ENCODE measurements at places on chromosomes 12 and 14. TPM values are rescaled to one million over a fixed set of nuclear protein-coding genes. Genes with fewer than 3 reads are reported as not detected.

The SPIC gene
- total RNA-seq = not detected

DNA sequence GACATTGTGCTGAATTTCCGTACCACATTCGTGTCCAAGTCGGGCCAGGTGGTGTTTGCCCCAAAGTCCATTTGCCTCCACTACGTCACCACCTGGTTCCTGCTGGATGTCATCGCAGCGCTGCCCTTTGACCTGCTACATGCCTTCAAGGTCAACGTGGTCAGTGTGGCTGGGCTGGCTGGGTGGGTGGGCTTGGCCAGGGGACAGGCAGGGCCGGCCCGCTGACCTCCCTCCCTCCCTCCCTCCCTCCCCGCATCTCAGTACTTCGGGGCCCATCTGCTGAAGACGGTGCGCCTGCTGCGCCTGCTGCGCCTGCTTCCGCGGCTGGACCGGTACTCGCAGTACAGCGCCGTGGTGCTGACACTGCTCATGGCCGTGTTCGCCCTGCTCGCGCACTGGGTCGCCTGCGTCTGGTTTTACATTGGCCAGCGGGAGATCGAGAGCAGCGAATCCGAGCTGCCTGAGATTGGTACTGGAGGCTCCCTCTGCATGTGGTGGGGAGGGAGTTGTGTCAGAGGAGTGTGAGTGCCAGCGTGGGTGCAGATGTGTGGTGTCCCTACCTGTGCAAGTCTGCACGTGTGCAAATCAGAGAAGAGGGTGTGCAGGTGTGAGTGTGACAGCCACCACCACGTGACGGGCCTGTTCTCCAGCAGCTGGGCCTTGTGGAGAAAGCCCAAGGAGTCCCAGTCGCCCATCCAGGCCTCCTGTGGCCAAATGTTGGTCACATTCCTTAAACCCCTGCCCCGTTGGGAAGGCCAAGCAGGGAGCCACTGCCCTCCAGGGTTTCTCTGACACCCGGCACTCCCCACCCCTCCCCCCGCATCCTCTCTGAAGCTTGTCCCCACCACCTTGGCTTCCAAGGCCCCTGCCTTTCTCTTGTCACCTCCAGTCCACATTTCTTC, 5.3 kb downstream of the KCNH3 start:
- no peak overlapping the region for H3K27ac ChIP-seq
- H3K27me3 ChIP-seq = peaks cover 84% of the 10 kb centered on the region
- no peak for DNase-seq
- no peak overlapping the region for H3K4me3 ChIP-seq

DNA sequence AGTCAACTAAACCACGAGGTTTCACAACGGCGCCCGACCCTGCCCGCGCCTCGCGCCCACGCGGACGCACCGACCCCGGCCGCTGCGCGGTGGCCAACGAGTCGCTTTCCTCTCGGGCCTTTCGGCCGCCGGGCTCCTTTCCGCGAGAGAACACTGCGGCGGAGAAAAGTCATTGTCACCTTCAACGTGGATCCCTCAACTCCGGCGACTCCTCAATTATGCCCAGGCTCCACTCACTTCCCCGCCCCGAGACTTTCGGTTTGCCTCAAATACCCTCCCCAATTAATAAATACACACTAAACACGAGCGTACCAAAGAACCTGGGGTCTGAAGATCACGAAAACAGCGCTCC, 450 bp downstream of the SINHCAF start:
- no peak for DNase-seq
- H3K36me3 ChIP-seq = no peaks in the 10 kb centered on the region
- H3K27me3 ChIP-seq = no peaks in the 10 kb centered on the region
- peaks cover 33% of the 10 kb centered on the region for H3K4me1 ChIP-seq
- peak overlapping the region; percentile 99 for H3K4me3 ChIP-seq

GRCh38 chr12:85423947-85424346, 143.9 kb downstream of the ALX1 start:
- H3K27ac ChIP-seq = peak overlapping the region; percentile 68
- DNase-seq = no peak
- H3K4me1 ChIP-seq = peaks cover 35% of the 10 kb centered on the region
- H3K27me3 ChIP-seq = no peaks in the 10 kb centered on the region

DNA sequence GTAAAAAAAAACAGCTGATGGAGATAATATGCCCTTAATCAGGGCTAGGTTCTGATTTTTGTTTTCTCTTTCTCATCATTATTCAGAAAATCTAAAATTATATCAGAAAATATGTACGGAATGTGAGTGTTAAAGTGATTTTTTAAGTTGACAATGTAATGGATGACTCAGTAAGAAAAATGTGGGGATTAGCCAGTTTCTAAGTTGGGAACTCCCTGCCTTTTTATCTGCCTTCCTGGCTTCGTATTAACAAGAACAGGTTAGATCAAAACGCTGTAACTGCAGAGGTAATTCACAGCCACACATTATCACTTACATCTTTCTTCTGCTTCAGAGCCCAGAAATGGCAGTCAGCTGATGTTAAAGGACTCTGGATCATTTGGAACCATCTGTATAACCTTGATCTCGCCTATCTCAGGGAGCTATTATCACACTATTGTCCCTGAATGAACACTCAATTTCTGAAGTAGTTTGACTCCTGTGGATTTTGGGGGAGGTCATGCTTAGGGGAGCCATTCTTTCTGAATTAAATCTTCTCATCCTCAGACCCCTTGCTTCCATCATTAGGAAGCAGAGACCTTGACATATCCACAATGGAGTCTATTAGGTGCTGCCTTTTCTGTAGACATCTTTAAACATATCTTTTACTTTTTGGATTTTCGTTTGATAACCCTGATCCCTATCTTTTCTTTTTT, 135.7 kb upstream of the SLC16A7 start:
- no peak overlapping the region for H3K4me3 ChIP-seq
- no peak overlapping the region for H3K27ac ChIP-seq
- no peaks in the 10 kb centered on the region for H3K36me3 ChIP-seq
- no peak for DNase-seq

The TGM1 gene
- 9.5 TPM for total RNA-seq

The OTUB2 gene
- 6.6 TPM for total RNA-seq

The CD4 gene
- total RNA-seq = 3.8 TPM

DNA sequence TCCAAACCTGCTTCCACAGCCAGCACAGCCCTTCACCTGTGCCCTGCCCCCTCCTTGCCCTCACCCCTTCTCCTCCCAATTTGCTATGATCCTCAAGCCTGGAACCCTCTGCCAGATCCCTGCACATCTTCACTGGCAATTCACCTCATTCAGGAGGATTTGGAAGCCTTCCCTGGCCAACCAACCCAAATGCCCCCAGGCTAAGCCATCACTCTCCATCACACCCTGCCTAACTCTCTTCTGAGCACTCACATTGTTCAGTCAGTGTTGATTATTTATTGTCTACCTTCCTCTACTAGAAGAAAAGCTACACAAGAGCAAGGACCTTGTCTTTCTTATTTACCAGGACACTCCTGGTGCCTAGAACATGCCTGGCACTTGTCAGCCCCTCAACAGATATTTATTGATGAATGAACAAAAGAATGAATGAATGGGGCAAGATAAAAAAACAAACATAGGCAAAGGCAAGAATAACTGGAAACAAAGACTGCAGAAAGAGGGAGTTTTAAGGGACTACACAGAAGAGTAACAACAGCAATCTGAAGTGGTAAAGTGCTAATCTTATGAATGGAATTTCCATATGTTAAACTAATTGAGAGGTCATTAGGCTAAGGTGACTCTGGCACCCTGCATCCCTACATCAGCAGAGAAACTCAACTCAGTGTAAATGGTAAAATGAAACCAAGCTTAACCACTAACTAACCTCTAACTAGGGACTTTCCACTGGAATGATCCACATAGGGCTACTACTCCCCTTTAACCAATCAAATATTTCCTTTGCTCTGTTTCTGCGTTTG, 33.4 kb downstream of the TMTC1 start:
- DNase-seq = no peak
- H3K4me1 ChIP-seq = peaks cover 31% of the 10 kb centered on the region
- no peak overlapping the region for H3K4me3 ChIP-seq
- peaks cover 7% of the 10 kb centered on the region for H3K27me3 ChIP-seq
- no peaks in the 10 kb centered on the region for H3K36me3 ChIP-seq

- no peaks in the 10 kb centered on the region for H3K4me1 ChIP-seq
- no peaks in the 10 kb centered on the region for H3K36me3 ChIP-seq
- no peak for DNase-seq
- H3K4me3 ChIP-seq = no peak overlapping the region
- H3K27ac ChIP-seq = no peak overlapping the region
These were observed 51.2 kb downstream of the GLRX5 start for GRCh38 chr14:95585953-95586620.

- no peaks in the 10 kb centered on the region for H3K4me1 ChIP-seq
- H3K4me3 ChIP-seq = no peak overlapping the region
- H3K27ac ChIP-seq = no peak overlapping the region
- H3K36me3 ChIP-seq = no peaks in the 10 kb centered on the region
These were observed 8.8 kb upstream of the IFI27L2 start for GRCh38 chr14:94138251-94138650.

The CCDC175 gene
- total RNA-seq = 0.16 TPM

DNA sequence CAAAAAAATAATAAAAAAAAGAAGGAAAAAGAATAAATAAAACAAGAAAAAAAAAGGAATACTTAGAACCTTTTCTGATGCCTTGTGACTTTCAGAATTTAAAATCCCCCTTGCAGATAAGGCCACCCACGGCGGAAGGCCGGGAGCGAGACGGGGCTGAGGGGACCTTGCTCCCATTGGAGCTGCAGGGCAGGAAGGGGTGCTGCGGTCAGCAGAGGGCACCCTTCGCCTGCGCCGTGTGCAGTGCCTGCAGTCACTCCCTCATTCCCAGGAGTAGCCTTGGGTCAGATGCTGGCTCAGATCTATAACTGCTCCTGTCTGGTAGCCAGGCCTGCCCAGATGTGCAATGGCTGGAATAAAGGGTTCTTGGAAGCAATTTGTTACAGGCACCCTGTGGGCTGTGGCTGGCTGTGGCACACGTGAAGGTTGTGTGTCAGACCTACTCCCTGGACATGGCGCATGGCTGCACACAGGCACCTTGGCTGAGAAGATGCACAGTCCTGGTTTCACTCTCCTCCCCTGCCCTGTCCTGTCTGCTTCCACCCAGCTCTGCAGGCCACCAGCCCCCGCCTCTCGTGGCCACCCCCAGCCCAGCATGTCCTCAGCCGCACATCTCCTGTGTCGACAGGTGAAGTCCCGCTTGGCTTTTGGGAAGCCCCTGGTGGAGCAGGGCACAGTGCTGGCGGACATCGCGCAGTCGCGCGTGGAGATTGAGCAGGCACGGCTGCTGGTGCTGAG, 13.4 kb upstream of the ALDH2 start:
- no peak overlapping the region for H3K4me3 ChIP-seq
- H3K27me3 ChIP-seq = no peaks in the 10 kb centered on the region
- peak; percentile 51 for DNase-seq

DNA sequence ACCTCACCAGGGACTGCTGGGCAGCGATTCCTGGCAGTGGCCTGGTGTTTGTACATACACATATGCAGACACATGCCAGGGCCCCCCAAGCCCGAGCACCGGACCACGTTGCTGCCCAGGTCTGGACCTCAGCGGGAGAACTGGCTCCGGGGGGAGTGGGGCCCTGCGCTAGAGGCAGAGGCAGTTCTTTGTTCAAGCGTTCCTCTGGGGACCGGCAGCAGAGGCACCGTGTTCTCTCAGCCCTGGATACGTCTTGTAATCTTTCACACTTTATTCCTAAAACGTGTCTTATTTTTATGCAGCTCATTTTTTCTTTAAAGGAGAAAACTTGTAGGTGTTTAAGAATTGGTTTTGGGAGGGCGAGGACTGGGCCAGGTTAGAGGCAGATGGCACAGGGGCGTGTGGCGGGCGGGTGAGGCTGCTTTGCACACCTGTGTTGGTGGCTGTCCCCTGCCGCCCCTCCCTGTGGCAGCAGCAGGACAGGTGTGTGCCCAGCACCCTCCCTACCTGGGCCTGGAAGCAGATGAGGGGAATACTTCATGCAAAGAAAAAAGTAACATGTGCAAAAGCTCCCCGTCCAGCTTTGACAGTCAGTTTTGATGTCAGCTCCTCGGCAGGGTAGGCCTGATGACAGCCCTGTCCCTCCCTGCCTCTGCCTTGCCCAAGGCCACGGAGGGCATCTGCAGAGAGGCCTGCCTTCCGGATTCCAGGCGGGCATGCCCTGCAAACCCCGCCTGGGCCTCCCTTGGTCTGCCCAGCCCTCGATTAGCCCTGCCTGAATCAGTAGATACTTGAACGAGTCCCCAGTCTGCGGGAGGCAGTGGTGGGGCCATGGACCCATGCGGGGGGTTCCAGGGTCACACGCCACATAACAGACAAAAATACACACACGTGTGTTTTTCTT, 7.0 kb upstream of the PUS1 start:
- no peaks in the 10 kb centered on the region for H3K27me3 ChIP-seq
- DNase-seq = no peak
- peaks cover 1% of the 10 kb centered on the region for H3K4me1 ChIP-seq
- H3K4me3 ChIP-seq = no peak overlapping the region
- H3K27ac ChIP-seq = peak overlapping the region; percentile 34

DNA sequence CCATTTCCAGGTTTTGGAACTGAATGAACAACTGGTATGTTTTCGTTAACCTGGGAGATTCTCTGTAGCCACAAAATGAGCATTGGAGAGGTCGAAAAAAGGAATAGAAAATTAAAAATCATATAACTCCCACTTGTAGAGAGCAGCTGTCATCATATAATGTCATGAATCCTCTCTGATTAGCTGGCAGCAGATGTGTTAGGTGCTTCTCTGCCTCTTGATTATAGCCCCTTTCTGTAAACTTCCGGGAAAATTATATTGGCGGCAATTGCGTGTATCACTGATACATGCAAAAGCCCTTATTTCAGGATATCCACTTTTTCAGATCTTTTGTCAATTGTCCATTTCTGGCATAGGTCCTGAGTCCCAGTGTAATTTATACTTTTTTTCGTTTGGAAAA, 31.7 kb downstream of the FGD4 start:
- peak overlapping the region; percentile 75 for H3K27ac ChIP-seq
- H3K4me3 ChIP-seq = no peak overlapping the region
- DNase-seq = no peak
- H3K4me1 ChIP-seq = peaks cover 24% of the 10 kb centered on the region

The TM7SF3 gene
- 70.5 TPM for total RNA-seq

The PRB2 gene
- not detected for total RNA-seq

DNA sequence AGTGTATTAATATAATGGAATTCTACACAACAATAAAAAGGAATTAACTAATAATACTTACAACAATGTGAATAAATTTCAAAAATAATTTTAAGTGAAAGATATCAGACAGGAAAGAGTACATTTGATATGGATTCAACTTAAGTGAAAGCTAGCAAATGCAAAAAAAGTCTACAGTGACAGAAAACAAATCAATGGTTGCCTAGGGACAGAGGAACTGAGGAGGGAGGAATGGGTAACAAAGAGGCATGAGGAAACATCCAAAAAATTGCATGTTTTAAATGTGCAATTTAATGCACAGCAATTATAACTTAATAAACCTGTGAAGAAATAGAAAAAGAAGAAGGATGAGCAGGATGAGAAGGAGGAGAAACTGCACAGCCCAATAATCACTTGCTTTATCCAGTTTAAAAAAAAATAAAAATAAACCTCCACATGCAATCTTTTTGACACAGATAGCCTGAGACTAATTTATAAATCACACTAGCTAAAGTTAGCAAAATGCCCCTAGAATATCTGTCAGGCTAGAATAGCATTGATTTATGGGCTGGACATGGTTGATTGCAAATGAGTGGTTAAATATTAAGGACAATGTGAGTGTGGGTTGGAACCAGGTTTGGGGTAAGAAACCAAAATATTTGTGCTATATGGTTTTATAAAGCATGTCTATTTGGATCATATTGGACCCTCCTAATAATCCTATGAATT, 1089.1 kb downstream of the TRHDE start:
- DNase-seq = no peak
- no peaks in the 10 kb centered on the region for H3K36me3 ChIP-seq
- no peaks in the 10 kb centered on the region for H3K27me3 ChIP-seq
- peaks cover 4% of the 10 kb centered on the region for H3K4me1 ChIP-seq

GRCh38 chr14:54133896-54134295, 177.3 kb upstream of the BMP4 start:
- H3K27ac ChIP-seq = no peak overlapping the region
- no peaks in the 10 kb centered on the region for H3K4me1 ChIP-seq
- H3K4me3 ChIP-seq = no peak overlapping the region
- DNase-seq = no peak
- H3K27me3 ChIP-seq = no peaks in the 10 kb centered on the region

Measured in mesothelial cell of epicardium (in vitro differentiated cells).